ENCODE measurements at places on chromosomes 1 and 21. TPM values are rescaled to one million over a fixed set of nuclear protein-coding genes. Genes with fewer than 3 reads are reported as not detected.

SLAMF9 gene
- total RNA-seq, result not detected

DNA sequence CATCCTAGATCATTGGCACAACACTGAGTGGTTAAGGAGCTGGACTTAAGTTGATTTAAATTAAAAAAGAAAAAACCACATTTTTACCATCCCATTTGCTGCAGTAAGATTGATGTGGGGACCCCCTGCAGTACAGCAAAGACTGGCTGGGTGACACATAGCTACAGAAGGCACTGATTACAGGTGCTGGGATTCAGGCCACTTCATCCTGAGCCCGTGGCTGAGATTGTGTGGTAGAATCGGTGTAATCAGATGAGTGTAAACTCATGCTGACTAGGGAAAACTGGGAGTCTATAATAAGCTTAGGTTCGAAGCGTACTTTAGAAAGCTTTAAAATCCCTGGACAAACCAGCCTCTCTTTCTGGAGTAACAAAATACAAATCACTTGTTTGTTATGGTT, 70.1 kb downstream of the SLC25A24 start:
- no peak for DNase-seq

DNA sequence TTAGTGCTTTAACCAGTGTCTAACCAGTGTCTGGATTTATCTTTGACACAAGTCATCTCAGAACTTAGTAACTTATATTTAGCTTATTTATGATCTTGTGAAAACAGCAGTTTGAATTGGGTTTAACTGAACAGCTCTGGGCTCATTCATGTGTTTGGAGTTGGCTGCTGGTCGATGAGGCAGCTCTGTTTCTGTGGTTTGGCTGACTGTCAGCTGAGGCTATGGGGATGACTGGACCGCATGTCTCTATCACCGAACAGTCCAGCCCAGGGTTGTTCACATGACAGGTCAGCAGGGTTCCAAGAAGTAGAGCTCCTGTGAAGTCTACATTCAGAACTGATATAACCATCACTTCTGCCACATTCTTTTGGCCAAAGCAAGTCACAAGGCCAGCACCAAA, 29.1 kb upstream of the C21orf91 start:
- DNase-seq, result no peak

- no peak for DNase-seq
Observed at GRCh38 chr1:89673251-89673650, 40.3 kb downstream of the LRRC8C start.

- no peak for DNase-seq
Observed at GRCh38 chr1:168453056-168453455, 90.7 kb downstream of the XCL2 start.

- DNase-seq, result no peak
Observed at GRCh38 chr21:16624479-16625118, 888.2 kb upstream of the CXADR start.
